Dermis blood vessel endothelial cell (primary cell): ENCODE measurements at places on chromosomes 16 and 17. TPM values are rescaled to one million over a fixed set of nuclear protein-coding genes. Genes with fewer than 3 reads are reported as not detected.

The SEZ6L2 gene
- 0.68 and 2.2 TPM in 2 replicates for total RNA-seq

The OTOP3 gene
- not detected in 2 replicates for total RNA-seq

- DNase-seq, result no peak
These were observed 42.2 kb downstream of the RPTOR start for GRCh38 chr17:80586846-80587228.

GRCh38 chr17:40313668-40314583 is 4.9 kb downstream of the RARA start:
- DNase-seq, result no peak

DNA sequence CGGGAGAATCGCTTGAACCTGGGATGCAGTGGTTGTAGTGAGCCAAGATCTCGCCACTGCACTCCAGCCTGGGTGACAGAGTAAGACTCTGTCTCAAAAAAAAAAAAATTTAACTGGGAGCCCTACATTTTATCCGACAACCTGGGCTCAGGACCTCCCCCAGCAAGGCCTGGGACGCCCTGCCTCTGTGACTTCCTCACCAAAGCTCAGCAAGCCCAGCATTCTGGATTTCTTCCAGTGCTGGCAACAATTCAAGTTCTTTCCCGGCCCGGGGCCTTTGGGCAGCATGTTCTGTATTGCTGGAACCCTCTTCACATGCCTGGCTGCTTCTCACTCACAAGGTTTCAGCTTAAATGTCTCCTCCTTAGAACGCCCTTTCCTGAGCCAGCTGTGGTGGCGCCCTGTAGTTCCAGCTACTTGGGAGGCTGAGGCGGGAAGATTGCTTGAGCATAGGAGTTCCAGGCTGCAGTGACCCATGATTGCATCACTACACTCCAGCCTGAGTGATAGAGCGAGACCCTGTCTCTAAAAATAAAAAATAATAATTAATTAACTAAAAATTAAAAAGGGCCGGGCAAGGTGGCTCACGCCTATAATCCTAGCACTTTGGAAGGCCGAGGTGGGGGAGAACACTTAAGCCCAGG is 15.9 kb upstream of the MEIOB start:
- DNase-seq, result no peak

DNA sequence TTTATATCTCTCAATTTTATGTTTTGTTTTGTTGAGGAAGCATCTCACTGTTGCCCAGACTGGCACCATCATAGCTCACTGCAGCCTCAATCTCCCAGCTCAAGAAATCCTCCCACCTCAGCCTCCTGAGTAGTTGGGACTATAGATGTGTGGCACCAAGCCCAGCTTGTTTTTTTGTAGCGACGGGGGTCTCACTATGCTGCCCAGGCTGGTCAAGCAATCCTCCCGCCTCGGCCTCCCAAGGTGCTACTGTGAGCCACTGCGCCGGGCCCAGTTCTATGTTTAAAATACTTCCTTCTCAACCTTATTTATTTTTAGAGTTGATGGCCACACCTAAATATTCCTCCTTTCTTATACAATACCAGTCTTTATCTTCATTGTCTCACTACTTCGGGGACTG is 1.9 kb upstream of the NFE2L1 start:
- DNase-seq, result no peak

- no peak for DNase-seq
These were observed 45.8 kb downstream of the STAT3 start for GRCh38 chr17:42342242-42343008.

- DNase-seq, result no peak
These were observed 228.7 kb downstream of the CDH13 start for GRCh38 chr16:82855471-82855870.

The GPS2 gene
- total RNA-seq, result 45.2 and 45.6 TPM in 2 replicates

- no peak for DNase-seq
These were observed 406.0 kb downstream of the SEC14L1 start for GRCh38 chr17:77546772-77547241.

The IGFALS gene
- not detected in 2 replicates for total RNA-seq

DNA sequence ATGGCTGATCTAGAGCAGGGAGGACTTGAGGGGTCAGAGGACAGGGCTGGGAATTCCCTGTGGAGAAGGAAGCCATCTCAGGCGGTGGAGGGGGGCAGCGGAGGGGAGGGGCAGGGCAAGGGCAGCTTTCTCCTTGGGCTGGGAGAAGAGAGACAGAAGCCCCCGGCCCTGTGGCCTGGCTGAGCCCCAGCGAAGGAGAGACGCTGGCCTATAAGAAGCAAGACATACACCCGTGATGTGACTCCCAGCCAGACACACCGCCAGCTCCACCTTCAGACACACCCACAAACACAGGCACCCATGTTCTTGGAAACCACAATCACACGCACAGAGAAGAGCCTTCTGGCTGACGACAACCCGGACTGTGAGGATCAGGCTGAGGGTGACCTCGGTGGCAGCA is 10.0 kb downstream of the TRPV3 start:
- DNase-seq, result no peak

DNA sequence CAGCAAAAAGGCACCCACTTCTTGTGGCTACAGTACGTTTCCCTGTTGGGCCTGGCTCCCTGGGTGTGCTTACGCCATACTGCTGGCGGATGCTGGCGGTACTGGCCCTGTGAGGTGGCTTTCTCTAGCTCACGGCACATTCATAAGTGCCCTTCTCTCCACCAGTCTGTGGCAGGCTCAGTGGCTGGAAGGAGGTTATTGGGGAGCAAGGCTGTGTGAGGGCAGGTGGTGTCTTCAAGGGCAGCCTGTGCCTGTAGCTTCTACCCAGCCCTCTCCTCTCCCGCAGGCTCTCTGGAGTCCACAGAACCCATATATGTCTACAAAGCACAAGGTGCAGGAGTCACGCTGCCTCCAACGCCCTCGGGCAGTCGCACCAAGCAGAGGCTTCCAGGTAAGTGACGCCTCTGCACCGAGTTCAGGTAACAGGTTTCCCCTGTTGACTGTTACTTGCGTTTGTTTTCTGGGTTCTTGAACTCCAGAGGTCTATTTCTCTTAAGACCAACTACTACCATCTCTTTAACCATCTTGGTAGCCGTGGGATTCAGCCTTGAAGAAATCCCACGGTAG is 20.6 kb downstream of the NTAN1 start:
- no peak for DNase-seq

GRCh38 chr17:21042458-21043295 is at the start of gene USP22:
TSS of gene USP22 (minus strand) at chr17:21043011. CDS start at chr17:21042835, 176 bp downstream.
- DNase-seq, result no peak

The SNX20 gene
- 0.34 and 0.70 TPM in 2 replicates for total RNA-seq

The HS3ST6 gene
- total RNA-seq, result not detected in 2 replicates

GRCh38 chr17:82949984-82950383 is 110.2 kb upstream of the ZNF750 start:
- DNase-seq, result no peak

DNA sequence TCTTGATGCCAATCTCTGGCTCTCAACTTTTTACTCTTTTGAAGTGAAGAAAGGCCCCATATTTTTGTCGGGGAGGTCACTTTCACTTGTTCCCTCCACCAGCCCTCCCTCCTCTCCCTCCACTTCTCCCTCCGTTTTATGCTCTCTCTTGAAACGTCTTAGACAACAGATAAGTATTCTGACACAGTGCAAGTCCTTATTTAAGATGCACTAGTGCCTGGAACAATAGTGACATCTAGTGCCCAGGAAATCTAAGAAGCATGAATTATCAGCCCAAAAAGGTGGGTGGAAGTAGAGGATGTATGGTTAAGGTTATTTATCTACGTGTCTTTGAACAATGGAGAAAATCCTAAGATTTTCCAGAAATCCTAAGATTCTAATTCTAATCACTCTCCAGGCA is 17.9 kb downstream of the PSME3IP1 start:
- DNase-seq, result peak; percentile 91

GRCh38 chr16:73058616-73059409 is 10.9 kb upstream of the ZFHX3 start:
- DNase-seq, result peak; percentile 61

The CCL16 gene
- 0.37 and 0.68 TPM in 2 replicates for total RNA-seq

The HOXB8 gene
- total RNA-seq, result 1.2 and 4.1 TPM in 2 replicates

DNA sequence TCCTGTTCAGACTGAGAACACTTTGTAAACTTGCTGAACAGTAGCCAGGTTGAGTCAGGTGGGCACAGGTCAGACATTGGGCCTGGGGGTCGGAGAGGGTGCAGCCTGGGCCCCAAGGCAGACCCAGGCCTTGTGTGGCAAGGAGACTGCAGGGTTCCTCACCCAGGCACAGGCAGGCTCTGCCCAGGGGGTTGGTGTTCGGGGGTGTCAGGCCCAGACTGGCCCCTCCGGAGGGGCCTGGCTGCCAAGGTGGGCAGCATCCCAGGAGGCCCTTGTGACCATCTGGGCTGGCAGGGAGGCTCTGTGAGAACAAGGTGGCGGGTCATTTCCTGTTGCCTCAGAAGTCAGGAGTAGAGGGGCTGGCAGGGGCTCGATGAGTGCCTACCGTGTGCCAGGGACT is 585 bp upstream of the MYO15A start:
- DNase-seq, result no peak

GRCh38 chr17:39774047-39774446 is 36.3 kb downstream of the GRB7 start:
- no peak for DNase-seq

- no peak for DNase-seq
These were observed 11.4 kb downstream of the SLC5A10 start for GRCh38 chr17:18963126-18964017.

The DHRS13 gene
- total RNA-seq, result 18.7 and 20.5 TPM in 2 replicates

DNA sequence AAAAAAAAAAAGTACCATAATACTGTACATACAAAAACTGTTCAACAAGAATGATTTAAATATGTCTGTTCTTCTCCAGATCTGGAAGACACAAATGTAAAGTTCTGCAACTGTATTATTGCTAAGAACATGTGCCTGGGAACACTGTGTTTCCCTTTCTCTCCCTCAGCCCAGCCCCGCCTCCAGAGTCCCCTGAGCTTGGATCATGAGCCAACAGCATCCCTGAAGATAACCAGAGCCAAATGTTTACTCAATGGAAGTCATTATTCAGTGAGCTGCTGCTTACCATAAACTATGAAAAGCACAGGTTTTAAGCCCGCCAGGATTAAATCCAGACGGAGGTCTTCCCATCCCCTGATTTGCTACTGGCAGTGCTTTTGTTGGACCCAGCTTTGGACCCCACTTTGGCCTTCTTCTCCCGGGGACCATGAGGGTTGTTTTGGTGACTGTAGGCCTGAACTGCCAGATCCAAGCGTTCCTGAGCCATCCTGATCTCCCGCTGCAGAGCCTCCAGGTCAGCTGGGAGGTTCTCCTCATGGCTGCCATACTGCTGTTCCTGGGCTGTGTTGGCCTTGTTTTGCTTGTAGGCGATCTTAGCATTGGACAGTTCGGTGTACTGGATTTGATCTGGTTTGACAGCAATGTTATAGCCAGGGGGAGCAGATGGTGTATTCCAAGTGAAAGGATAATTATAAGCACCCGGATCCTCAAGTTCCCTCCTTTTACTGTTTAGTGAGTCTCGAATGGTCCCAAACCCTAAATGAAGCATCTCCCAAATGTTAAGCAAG is 25.6 kb downstream of the GJC1 start:
- DNase-seq, result no peak

The TEX14 gene
- under 0.01 and 0.05 TPM in 2 replicates for total RNA-seq

The HOXB2 gene
- total RNA-seq, result 4.8 and 5.2 TPM in 2 replicates

DNA sequence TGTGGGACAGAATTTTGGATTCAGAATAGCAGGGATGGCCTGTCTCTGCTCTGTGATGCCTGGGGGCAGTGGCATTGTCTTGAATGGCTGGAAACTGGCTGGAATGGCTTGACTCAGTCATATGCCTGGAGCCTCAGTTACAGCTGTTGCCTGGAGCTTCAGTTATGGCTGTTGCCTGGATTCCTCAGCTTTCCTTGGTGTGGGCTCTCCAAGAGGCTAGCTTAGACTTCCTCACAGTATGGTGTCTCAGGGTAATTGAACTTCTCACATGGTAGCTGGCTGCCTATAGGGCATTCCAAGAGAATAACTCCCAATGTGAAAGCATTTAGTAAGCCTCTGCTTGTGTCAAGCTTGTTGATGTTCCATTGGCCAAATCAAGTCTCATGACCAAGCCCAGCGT is 21.1 kb downstream of the KRT23 start:
- DNase-seq, result no peak

DNA sequence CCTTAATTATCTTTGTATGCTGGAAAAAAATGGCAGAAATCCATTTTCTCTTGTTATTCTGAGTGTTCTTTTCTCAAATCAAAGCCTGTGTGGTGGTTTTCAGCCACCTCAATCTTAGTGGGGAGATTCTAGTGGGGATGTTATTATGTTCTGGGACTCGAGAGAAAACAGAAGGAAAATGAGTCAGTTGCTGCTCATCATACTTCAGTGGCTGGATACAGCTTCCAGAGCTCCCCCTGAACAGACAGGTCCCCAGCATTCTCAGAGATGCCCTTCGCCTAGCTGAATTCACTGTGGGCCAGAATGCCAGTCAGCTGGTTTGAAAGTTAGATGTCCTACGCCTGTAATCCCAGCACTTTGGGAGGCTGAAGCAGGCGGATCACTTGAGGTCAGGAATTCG is 8.5 kb downstream of the ST6GALNAC1 start:
- DNase-seq, result no peak
